ENCODE measurements at places on chromosomes 4 and X.

- no peak for DNase-seq
These were observed 9.9 kb downstream of the ARHGAP36 start for GRCh38 chrX:131067846-131068745.

GRCh38 chr4:153780221-153780620 lies 8.7 kb downstream of the SFRP2 start:
- DNase-seq = no peak

- no peak for DNase-seq
These were observed 375.5 kb downstream of the NAF1 start for GRCh38 chr4:162791226-162791625.

- no peak for DNase-seq
These were observed 91.2 kb downstream of the RTL5 start for GRCh38 chrX:72040506-72040905.

- no peak for DNase-seq
These were observed 94.5 kb upstream of the IQCM start for GRCh38 chr4:149910177-149910576.

DNA sequence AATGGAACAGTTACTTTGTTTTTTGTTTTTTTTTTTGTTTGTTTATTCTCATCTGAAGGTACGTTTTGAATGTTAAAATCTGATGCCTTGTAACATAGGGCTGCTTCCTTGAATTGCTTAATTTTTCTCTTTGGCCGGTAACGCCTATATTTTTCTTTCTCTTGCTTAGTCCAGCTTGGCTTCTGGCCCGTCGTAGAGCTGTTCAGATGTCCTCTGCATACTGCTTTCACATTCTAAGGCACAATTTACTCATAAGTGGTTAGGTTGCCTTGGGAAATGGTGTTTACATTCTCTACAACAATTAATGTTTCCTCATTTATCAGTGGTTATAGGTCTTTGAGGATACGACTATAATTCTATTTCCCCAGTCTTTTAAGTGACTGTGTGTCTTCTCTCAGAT lies 7.9 kb downstream of the NONO start:
- DNase-seq = no peak

DNA sequence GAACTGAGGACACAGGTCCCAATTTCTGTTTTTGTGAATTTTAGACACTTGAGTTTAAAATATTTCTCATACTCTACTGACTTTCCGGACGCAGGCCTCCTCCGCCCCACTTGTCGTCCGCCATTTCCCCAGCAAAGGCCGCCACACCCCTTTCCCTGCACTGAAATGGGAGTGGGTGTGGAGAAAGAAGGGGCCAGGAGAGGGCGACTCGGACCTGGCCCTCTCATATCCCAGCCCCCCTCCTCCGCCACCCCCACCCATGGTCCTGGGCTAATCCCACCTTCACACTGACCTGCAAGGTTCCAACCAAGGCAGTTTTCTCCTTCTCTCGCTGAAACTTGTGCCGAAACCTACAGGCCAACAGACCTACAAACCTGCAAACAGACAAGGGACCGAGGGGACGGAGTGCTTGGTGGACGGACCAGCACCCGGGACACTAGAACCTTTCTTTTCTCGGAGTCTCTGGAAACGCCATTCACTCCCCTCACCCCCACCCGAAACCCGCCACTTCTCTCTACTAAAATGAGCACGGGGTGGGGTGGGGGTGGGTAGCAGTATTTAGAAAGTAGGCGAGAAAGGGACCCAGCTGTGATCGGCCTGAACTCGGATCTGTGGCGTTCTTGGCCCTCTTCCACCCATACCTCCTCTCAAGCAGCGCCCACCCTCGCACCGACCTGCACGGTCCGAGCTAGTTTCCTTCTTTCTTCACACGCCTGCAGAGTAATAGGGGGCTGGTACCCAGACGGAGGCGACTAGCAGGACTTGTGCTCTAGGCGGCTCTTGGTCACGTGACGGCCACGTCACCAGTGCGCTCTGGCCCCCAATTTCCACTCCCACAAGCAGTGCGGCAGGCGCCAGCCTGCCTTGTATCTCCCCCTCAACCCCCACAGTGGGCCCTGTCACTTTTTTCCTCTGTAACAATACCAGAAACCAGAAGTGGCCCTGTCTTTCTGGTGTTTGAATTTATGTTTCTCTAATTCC lies at the start of gene ARMCX6:
ARMCX6 (minus strand) TSS at position 790 of the 981 bp plus-strand sequence. CDS start 1,380 bp downstream, outside the sequence.
- DNase-seq = peak; percentile 68

Measured in activated T-helper 1 cell treated with anti-CD3 and anti-CD28 coated beads, Interleukin-12 subunit alpha, Interleukin-12 subunit beta, Interleukin-2, Interleukin-4 antibody, amounts not matched to agents 30 ng/mL and 10 ng/mL and 1 ng/mL, durations not matched to agents 14 hours and 24 hours and 36 hours (primary cell).